ENCODE measurements at places on chromosomes 1 and 21.

DNA sequence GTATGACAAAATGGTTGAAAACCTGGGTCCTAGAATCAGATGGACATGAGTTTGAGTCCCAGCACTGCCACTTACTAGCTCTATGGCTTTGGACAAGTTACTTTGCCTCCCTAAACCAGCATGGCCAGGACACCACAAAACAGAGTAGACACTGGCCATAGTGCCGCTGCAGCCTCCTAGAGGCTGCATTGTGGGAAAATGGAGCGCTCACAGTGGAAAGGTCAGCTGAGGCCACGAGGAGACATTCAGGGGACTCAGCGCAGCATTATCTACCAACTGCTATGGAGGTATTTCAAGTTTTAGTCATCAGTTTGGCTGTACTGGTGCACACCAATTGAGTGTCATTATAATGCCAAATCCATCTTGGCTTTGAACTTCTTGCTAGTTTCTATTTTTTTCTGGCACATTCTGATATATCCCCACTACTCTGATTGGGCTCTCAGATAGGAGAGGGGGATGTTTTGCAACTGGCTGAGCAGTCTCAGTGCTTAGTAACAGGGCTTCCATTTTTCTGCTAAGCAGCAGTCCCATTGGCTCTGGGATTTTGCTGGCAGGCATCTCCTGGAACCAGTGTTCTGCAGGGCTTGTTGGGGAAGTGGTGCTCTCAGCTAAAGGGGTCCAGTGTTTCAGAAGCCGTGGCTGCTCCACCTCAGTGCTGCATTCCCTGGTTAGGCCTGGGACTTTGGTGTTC lies 16.2 kb downstream of the NT5C1A start:
- no peak for DNase-seq

DNA sequence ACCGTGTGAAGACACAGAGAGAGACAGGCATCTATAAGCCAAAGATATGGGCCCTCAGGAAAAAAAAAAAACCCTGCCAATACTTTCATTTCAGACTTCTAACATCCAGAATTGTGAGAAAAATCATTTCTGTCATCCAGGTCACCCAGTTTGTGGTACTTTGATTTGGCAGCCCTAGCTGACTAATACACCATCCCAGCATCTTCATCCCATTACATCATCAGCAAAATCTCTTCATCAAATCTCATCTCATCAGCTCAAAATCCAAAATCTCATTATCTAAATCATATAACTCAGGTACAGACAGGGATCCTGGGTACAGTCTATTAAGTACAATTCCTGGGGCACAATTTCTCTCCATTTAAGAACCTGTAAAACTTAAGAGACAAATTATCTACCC lies 51.9 kb upstream of the GJA8 start:
- no peak for DNase-seq

GRCh38 chr1:29782846-29783507 lies 546.7 kb downstream of the PTPRU start:
- no peak for DNase-seq

DNA sequence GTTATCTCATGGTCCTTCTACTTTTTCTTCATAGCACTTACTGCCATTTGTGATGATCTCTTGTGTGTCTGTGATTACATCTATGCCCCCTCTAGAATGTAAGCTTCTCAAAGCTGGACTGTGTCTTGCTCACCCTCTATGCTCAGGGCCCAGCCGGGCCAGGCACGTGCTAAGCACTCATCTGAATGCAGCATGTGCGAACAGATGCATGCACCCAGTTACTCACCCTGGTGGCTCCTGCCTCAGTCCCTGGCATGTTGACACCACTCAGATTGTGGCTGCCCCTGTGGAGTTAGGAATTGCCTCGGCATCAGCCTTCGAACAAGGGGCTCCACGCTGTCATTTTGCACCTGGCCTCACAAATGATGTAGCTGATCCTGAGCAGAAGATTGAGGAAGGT lies 19.6 kb upstream of the PABPC4 start:
- DNase-seq, result no peak

DNA sequence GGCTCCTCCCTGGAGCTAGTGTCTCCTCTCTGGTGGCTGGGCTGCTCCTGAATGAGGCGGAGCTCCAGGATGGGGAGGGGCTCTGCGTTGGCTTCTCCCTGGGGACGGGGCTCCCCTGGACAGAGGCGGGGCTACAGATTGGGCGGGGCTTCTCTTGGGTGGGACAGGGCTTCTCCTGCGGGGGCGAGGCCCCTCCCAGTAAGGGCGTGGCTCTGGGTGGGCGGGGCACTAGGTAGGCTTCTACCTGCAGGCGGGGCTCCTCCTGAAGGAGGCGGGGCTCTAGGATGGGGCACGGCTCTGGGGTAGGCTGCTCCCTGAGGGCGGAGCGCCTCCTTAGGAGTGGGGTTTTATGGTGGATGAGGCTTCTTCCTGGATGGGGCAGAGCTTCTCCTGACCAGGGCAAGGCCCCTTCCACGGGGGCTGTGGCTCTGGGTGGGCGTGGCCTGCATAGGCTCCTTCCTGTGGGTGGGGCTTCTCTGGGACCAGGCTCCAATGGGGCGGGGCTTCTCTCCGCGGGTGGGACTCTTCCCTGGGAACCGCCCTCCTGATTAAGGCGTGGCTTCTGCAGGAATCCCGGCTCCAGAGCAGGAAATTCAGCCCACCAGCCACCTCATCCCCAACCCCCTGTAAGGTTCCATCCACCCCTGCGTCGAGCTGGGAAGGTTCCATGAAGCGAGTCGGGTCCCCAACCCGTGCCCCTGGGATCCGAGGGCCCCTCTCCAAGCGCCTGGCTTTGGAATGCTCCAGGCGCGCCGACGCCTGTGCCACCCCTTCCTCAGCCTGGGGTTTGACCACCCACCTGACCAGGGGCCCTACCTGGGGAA lies 22.7 kb upstream of the ARF1 start:
- DNase-seq, result no peak

DNA sequence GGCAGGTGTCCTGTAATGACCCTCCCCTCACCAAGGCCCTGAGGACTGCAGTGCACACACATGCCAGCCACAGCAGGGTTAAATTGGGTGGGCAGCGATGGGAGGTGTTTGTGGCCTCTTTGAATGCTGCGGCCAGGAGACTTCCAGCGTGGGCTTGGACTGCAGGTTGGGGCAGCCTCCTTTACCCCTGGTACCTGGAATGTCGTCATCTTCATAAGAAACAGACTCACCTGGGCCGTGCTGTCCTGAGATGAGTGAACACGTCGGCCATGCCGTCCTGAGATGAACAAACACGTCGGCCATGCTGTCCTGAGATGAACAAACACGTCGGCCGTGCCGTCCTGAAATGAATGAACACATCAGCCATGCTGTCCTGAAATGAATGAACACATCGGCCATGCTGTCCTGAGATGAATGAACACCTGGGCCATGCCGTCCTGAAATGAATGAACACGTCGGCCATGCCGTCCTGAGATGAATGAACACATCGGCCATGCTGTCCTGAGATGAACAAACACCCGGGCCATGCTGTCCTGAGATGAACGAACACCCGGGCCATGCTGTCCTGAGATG lies 50.1 kb upstream of the COL6A1 start:
- no peak for DNase-seq

GRCh38 chr1:160097151-160097910 lies 1.1 kb downstream of the IGSF8 start:
- no peak for DNase-seq

GRCh38 chr1:101051688-101052638 lies 26.4 kb upstream of the DPH5 start:
- no peak for DNase-seq

- no peak for DNase-seq
Observed at GRCh38 chr1:57238233-57238781, 185.6 kb downstream of the DAB1 start.

GRCh38 chr21:15052459-15052763 lies 12.4 kb downstream of the NRIP1 start:
- no peak for DNase-seq

- no peak for DNase-seq
Observed at GRCh38 chr1:113282008-113282892, 108.1 kb upstream of the MAGI3 start.

- DNase-seq, result no peak
Observed at GRCh38 chr1:99820546-99820945, 29.6 kb upstream of the AGL start.

DNA sequence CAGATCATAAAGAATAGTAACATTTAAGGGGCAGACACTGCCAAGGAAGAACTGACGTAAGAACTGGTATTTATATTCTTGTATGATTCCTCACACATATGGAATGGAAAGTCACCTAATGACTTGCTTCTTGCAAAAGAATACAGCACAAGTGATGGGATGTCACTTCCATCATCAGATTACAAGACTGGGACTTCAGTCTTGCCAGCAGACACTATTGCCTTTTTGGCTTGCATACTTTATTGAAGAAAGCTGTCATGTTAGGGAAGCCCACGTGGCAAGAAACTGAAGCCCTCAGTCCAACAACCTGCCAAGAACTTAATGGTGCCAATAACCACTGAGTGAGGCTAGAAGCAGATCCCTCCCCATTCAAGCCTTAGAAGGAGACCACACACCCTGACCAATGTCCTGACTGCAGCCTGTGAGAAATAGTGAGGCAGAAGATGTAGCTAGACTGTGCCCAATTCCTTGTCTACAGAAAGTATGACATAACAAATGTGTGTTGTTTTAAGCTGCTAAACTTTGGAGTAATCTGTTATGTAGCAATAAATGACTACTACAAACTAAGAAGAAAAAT lies 12.0 kb downstream of the EGLN1 start:
- DNase-seq, result no peak

DNA sequence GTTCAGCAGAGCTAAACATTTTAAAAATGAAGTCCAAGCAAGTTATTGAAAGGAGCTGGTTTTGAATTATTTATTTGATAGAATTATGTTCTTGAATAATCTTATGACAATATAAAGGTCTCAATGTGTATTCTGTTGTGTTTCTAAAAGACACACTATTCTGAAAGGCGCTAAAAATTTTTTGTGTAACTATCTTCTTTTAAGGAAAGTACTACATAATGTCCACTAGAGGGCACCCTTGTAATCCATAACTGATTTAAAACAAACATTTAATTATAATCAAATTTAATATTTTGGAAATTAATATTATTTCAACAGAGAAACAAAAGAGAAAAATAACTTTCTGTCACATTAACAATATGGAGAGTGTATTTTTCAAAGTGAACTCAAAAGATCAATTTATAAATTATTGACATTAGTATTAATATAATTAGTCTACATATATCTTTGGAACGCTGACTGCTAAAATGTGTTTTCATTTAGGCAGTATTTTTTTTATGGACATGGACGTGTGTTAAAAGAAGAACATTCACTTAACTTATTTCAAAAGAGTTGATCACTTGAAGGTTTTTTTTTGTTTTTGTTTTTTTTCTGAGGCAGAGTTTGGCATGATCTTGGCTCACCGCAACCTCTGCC lies 248.4 kb downstream of the DENND1B start:
- no peak for DNase-seq

- no peak for DNase-seq
Observed at GRCh38 chr1:147169840-147170674, 2.2 kb downstream of the PRKAB2 start.

DNA sequence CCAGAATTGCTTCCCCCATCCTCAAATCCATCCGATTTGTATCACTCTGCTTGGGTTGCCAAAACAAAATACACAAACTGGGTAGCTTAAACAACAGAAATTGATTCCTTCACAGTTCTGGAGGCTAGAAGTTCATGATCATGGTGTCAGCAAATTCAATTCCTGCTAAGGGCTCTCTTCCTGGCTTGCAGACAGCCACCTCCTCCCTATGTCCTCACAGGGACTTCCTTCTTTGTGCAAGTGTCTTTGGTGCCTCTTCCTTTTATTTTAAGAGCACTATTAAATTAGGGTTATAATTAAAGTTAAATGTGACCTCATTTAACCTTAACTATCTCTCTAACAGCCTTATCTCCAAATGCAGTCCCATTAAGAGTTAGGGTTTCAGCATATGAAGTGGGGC lies 112.8 kb downstream of the PLPP3 start:
- DNase-seq, result no peak

DNA sequence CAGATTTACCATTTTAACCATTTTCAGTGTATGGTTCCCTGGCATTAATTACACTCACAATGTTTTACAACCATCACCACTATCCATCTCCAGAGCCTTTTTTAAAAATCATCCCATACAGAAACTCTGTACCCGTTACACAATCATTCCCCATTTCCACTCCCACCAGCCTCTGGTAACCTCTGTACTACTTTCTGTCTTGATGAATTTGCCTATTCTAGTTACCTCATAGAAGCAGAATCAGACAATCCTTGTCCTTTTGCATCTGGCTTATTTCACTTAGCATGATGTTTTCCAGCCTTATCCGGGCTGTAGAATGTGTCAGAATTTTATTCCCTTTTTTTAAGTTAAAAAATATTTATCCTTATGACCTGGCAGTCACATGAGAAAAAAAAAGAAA lies 33.0 kb downstream of the PGM1 start:
- DNase-seq, result no peak

DNA sequence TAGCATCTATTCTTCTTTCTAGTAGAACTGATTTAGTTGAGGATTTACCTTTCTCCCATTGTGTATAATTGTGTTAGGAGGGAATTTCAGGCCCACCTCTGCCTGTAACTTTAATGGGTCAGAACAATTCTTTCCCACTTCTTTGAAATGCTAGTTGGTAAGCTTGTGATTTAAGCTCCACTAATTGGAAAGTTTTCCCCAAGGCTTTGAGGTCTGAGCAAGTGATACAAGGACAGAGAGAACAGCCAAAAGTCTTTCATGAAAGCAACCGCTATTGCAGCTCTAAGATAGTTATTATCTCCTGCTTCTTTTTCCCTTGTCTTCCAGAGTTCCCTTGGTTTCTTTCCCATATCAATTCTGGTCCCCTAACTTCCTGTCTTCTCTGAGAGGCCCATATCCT lies 38.7 kb upstream of the PDC start:
- DNase-seq, result no peak

GRCh38 chr1:243701872-243702271 lies 148.2 kb downstream of the AKT3 start:
- DNase-seq, result no peak

GRCh38 chr1:179021873-179022272 lies 3.8 kb upstream of the FAM20B start:
- no peak for DNase-seq
